ENCODE measurements at places on chromosomes 16 and 17.

DNA sequence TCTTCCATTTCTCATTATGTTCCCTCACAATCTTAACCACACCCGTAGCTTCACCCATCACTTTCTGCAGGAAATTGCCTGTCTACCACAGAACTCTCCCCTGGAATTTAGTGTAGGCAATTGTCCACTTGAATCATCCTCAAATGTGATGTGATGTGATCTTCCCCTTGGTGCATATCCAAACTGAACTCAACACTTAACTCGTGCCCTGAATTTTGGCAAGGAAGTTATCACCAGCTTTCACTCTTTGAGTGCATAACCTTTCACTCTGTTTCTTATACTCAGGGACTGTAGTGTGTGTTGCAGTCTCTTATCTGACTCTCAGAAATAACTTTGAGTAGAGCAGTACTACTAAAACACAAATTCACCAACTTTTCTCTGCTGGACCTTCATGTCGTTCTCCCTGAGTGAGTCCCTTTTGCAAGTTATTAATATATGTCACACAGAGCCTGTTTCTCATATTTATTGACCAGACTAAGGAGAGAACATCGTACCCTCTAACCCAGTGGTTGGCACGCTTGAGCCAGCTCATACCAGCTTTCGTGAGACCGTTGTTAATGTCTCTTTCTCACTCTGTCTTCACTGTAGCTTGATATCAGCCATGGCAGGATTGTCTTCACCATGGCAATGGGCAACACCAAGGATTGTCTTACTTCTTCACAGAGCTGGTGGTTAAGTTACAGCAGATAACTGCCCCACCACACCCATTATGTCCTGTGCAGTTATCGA lies 558.9 kb upstream of the HSBP1 start:
- no peak for DNase-seq

DNA sequence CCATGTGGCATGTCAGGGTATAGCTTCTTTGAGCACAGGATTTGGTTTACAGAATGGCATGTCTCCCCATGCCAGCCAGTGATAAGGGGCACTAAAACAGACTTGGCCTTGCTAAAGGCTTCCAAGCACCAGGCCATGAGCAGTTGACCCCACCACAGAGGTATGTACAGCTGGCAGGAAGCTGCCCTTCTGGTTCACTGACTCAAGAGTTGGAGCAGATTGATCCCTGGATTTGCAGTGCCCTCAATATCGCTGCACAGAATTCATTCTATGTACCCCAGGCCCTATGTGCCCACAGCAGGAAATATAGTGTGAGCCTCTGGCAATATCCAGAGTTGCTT lies 24.3 kb downstream of the HLF start:
- no peak for DNase-seq

DNA sequence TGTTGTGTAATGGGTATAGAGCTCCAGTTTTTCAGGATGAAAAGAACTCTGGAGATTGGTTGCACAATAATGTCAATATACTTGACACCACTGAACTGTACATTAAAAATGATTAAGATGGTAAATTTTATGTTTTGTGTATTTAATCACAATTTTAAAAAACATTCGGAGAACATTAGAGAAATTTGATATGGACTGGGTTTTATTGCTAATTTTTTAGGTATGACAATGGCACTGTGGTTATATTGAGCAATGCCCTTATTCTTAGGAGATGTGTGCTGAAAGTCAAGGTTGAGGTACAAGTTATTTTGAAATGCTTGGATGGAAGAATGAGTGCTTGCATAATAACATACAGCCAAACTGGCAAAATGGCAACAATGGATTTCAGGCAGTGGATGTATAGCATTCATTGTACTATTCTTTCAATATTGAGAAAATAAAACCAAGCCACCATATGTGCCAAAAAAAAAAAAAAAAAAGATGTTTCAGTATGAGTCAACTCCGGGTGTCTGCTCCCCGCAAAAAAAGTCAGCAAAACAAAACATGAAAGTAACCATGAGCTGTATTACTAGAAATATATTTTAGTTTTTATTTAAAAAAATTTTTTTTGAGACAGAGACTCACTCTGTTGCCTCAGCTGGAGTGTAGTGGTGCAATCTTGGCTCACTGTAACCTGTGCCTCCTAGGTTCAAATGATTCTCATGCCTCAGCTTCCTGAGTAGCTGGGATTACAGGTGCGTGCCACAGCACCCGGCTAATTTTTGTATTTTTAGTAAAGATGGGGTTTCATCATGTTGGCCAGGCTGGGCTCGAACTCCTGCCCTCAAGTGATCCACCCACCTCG lies 19.8 kb downstream of the HOXB1 start:
- peak; percentile 39 for DNase-seq

DNA sequence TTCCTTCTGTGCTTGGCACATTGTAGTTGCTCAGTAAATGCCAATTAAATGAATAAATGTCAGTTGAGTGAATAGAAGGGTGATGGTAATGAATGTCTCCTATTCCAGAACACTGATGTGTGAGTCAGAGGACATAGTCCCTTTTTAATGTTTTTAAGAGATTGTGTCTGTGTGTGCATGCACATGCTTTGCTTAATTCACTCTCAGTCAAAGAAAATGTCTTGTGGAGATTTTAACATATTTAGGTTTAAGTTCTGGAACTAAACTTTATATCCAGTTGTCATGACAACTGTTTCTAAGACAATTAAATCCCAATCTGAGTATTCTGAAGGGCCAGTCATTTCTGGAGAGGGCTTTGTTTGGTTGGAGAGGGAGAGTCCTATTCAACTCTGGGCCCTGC lies 255.3 kb upstream of the CDH11 start:
- no peak for DNase-seq

- no peak for DNase-seq
These were observed 8.7 kb upstream of the FZD2 start for GRCh38 chr17:44548376-44549230.

- no peak for DNase-seq
These were observed 5.1 kb upstream of the CD68 start for GRCh38 chr17:7574176-7574953.

- DNase-seq, result no peak
These were observed 88.2 kb upstream of the CORO6 start for GRCh38 chr17:29710891-29711418.

- DNase-seq, result peak; percentile 67
These were observed 40.4 kb upstream of the NDRG4 start for GRCh38 chr16:58459344-58460218.

DNA sequence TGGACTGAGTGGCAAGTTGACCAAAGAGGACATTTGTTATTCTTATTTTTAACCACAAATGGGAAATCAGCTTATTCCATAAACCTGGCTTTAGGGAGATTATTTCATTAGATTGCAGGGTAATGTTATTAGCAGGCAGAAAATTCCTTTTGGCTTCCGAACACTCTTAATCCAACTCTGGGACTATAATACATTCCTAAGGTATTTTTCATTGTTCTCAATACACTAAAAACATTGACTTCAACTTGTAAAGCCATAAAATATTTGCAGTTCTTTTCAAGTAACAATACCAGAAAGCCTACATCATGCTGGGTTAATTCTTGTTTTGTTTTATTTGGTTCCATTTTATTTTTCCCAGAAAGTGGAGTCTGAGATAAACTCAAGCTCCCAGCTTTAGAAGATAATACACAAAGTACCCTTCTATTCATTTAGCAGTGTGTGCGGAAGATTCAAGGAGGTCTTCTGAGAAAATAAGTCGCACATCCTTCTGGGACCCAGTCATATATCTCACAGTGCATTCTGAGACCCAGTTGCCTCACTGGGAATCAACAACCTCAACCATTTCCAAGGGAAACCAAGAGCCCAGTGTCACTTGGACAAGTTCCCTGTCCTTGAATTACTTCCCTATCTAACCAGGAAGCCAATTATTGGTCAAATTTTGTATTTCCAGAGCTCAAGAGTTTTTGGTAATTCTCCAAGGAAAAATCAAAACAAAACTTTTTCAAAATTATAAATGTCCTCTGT lies 389.6 kb upstream of the DYNLRB2 start:
- no peak for DNase-seq

DNA sequence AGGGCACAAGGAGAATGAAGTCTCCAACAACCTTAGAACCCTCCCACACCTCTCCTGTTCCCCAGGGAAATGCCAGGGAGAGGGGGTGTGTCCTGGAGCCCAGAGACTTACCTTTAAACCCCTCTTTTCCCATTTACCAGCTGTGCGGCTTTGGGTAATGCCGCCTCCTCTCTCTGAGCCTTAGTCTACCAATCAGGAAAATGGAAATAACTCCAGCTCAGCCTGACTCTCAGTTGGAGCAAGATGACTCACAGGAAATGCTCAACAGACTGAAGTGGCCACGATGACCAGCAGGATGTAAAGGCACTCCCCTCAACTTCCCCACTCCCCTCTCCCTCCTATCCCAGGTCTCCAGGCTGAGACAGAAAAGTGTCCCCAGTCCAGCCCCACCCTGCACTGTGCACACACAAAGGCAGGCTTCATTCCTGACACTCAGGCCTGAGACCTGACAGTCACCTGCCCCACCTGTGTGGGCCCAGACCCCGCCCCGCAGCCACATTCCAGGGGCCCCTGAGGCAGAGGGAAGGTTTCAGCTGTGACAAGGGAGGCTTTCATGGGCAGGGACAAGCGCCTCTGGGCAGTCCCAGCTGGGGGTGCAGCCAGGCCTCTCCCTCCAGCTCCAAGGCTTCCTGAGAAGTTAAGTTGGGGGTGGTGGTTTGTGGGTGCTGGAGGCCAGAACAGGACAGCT lies 3.0 kb upstream of the KRT15 start:
- no peak for DNase-seq

DNA sequence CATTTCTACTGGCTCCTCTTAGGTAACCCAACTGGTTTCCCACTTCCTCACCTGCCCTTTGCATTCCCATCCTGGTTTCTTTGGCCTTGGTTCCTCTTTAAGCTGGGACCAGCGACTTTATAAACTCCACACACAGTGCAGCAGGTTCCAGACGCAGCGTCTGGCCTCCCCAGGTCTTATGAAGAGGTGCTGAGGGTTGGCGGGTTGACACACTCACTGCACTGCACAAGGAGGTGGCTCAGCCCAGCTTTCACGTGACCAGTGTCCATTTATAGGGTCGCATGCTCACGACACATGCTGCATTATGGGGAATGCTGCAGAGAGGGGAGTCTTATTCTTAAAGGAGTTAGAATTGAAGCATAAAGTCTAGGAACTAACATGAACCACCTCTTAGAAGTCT lies 70.8 kb downstream of the ZFHX3 start:
- no peak for DNase-seq

DNA sequence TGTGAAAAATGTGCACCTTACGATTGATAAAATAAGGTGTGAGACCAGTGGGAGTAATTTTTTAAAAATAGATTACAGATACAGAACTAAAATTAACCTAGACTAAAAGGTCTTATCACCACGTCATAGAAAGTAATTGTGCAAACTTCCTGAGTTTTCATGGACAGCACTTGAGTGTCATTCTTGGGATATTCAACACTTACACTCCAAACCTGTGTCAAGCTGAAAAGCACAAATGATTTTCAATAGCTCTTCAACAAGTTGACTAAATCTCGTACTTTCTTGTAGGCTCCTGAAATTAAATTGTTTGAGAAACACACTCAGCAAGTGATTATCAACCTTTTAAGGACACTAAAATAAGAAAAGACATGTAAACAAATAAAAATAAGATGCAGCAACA lies 20.5 kb downstream of the BRCA1 start:
- DNase-seq, result no peak

- no peak for DNase-seq
These were observed 546.1 kb downstream of the MAF start for GRCh38 chr16:79054211-79054984.

GRCh38 chr17:60535382-60536279 lies 9.6 kb upstream of the APPBP2 start:
- no peak for DNase-seq

DNA sequence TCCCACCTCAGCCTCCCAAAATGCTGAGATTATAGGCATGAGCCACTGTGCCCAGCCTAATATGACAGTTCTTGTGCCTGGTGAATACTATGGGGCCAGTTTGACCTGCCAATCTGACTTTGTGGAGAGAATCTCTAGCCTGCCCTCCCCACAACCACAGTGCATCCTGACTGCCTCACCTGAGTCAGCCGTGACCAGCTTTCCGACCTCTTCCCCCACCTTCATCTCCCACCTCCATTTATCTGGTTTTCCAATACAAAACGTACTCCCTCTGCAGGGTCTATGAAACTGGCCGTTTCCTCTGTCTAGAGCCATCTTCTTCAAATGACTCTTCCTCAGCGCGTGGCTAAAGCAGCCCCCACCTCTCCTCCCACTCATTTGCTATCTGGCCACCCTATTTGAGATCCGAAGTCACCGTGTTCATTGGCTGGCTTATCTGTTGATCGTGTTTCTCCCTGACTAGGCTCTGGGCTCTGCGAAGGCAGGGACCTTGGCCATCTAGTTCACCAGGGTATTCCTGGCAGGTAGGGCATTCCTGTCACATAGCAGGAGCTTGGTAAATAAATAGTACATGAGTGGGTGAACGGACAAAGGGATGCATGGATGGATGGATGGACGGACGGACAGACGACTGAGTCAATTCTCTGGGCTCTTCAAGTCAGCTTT lies 22.3 kb upstream of the PLLP start:
- no peak for DNase-seq

- DNase-seq, result no peak
These were observed 365.4 kb downstream of the XYLT1 start for GRCh38 chr16:17105239-17105797.

GRCh38 chr17:18356624-18357023 lies 6.7 kb downstream of the SHMT1 start:
- no peak for DNase-seq

DNA sequence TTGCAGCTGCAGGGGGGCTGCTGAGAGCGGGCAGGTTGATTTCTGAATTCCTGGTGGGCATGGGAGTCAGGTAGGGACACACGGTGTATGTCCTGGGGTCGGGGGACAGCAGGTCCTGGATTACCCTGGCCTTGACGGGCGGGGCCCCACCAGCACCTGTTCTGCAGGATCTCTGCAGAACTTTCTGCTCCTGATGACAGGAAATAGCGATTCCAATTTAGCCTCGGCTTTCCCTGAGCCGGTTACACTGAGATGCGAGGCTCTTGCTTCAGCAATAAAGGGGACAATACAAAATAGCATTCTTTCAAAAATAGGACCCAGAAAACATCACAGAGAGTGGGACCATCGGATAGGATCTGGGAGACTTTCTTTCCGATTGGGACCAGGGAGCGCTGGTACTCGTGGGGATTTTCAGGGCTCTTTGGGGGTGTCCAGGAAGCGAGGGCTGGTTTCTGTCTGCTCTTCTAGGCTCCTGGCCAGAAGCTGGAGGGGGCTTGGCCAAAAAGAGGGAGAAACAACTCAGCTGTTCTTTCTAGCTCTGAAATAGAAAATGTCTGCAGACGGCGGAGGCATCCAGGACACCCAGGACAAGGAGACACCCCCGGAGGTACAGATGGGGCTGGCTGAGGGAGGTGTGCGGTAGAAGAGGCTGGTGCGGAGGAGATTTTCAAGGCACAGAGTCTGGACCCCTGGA lies 642 bp downstream of the ZNF205 start:
- no peak for DNase-seq

GRCh38 chr16:89194340-89195311 lies 5.7 kb downstream of the SLC22A31 start:
- no peak for DNase-seq

- DNase-seq, result no peak
These were observed 59.7 kb upstream of the DNAJA2 start for GRCh38 chr16:47033176-47033575.

Measured in stimulated activated CD4-positive, alpha-beta T cell treated with anti-CD3 and anti-CD28 coated beads, Interleukin-4, amount 100 ng/mL, for 24 hours (primary cell).